Activated CD8-positive, alpha-beta memory T cell treated with anti-CD3 and anti-CD28 coated beads for 4 hours (primary cell): ENCODE measurements at places on chromosomes 7 and 10.

GRCh38 chr10:71963351-71964097 lies 671 bp upstream of the CHST3 start:
- no peak for DNase-seq

GRCh38 chr7:48360574-48360973 lies 189.3 kb downstream of the ABCA13 start:
- DNase-seq, result no peak

- DNase-seq, result no peak
Measured at GRCh38 chr7:128831178-128831993, 1.2 kb downstream of the FLNC start.

- DNase-seq, result no peak
Measured at GRCh38 chr7:105257338-105257737, 131.4 kb downstream of the SRPK2 start.

DNA sequence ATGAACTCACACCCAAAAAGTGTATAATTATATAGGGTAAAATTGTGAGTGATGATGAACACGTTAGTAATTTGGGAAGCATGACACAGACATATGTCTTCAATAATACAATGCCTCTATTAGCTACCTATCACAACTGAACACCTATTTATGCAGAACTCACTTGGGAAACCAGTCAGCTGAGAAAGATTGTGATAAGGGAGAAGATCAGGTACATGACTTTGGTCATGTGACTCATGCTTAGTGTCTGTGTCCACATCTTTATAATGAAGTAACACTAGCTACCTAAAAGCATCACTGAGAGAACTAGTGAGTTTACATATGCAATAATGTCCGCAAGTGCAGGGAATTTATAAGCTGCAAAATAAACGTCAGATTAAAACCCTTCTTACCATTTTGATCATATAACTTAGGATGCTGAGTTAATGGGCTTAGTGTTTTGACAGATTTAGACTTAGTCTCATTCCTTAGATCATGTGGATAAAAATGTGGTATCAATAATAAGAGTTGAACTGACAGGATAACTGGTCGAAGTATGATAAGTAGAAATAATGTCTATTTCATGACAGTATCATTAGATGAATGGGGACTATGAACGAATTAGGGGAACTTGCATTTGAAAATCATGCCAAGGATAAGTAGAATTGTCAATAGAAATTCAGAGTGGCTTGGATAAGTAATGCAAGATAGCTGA lies 11.6 kb downstream of the VWDE start:
- no peak for DNase-seq

DNA sequence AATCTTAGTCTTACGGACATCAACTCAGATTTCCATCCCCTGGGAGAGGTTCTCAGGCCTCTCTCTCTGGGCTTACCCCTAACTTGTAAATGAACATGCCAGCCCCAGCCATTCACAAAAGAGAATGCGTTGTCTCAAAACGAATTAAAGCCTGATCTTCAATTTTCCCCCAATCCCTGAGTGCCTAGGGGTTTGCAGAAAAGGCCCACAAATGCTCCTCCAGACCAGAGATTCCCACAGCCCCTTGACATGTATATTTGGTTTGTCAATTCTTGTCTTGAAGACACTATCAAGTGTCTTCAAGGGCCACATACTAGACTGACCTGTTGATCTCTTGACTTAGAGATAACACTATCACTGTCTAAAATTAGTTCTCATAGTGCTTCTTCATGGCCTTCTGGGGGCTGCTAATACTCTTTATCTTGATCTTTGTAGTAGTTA lies 11.9 kb upstream of the HOXA13 start:
- no peak for DNase-seq

DNA sequence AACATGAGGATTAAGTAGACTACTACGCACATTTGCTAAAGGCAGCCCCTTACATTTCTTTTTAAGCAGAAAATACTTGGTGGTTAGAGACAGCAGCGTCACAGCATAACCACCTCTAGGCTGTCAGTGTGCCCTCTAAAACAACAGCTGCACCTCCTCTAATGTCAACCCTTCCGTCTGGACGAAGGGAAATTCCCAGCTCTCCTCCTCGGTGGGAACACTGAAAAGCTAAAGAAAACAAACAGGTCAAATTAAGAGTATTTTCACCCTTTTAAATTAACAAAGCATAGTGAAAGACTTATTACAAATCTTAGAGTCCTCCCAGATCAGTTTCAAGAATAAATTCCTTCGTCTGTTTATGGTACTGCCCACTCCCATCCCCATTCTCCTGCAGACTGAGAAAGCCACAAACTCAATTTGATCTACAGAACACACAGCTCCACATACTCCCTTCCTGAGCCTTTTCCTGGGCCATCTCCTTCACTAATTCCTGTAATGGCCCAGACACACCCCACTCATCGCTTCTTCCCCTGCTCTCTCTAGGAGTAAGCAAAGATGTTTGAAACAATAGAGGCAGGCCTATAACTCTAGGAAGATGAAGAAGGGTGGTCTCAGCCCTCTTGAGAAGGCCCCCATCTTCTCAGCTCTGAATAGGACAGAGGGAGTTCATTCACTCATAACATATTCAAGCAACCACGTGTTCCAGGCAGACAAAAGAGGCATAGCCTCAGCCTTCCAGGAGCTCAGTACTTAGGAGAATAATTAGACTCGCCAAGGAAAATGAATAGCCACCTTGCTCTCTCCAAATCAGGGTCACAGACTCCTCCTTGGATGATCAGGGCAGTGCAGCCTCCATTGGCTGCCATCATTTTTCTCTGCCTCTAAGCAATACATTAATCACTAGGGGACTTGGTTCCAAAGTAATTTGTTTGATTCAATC lies 47.5 kb upstream of the HNRNPH3 start:
- DNase-seq, result no peak

GRCh38 chr10:71048971-71049615 lies 160.7 kb upstream of the PCBD1 start:
- no peak for DNase-seq

DNA sequence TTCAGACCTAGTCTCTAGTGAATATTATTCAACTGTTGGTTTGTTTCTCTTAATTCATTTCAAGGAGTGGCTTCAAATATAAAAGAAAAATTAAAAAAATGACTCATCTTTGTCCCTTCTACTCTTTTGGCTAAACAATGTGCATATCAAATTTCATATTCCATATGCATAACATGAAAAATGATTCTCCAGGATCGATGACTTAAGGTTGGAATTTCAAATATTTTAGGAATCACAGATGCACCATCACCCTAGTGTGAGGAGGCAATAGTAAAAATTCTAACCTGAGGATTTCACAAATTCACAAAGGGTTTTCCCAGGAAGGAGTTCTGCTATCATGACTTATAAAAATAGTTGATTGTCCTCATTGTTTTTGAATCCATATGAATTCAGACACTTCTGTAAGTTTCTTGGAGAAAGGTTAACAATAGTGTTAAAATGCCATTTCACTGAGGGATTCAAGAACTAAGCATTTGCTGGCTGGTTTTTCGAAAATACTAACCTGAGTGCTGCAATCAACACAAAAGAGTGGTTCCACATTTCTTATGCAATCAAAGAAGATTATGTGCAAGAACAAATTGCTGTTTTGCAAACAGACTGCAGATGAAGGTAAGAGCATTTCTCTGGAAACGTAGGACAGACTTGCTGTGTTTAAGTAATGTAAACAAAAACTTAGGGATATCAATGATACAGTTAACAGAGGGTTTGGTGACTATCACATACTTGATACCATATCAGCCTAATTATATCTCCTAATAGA lies 547.5 kb upstream of the LRRTM3 start:
- DNase-seq, result no peak

DNA sequence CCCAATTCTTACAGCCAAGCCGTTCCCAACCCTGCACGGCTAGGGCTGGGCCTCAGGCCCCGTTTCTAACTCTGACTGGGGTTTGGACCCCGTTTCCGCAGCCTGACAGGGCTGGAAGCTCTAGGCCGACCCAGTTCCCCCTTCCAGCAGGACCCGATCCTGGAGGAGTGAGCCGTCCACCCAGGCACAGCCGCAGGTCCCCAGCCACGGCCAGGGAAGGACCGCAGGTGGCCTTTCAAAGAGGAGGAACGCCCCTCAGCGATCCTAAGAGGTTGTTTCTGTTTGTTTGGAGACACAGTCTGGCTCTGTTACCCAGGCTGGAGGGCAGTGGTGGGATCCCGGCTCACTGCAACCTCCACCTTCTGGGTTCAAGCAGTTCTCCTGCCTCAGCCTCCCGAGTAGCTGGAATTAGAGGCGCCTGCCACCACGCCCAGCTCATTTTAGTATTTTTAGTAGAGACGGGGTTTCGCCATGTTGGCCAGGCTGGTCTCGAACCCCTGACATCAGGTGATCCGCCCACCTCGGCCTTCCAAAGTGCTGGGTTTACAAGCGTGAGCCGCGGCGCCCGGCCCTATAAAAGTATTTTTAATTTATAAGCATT lies 778 bp upstream of the GET4 start:
- no peak for DNase-seq

GRCh38 chr7:2826771-2827170 lies 17.3 kb downstream of the GNA12 start:
- DNase-seq, result no peak

DNA sequence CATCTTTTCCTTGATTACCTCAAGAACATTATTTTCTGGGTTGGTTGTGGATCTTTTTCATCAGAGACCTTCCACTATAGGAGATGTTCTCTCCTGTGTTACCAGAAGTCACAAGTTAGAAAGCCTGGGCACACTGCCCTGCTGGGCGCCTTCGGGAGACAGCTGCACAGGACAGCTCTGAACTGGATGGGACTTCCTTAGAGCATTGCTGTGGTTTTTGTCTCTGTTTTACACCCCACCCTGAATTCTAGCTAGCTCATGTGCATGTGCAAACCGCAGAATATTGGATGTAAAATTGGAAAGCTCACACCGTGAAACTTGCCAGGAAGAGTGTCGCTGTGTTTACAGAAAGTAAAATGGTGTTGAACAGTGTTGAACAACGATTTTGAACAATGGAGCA lies 54.4 kb upstream of the SEC61G start:
- DNase-seq, result no peak

DNA sequence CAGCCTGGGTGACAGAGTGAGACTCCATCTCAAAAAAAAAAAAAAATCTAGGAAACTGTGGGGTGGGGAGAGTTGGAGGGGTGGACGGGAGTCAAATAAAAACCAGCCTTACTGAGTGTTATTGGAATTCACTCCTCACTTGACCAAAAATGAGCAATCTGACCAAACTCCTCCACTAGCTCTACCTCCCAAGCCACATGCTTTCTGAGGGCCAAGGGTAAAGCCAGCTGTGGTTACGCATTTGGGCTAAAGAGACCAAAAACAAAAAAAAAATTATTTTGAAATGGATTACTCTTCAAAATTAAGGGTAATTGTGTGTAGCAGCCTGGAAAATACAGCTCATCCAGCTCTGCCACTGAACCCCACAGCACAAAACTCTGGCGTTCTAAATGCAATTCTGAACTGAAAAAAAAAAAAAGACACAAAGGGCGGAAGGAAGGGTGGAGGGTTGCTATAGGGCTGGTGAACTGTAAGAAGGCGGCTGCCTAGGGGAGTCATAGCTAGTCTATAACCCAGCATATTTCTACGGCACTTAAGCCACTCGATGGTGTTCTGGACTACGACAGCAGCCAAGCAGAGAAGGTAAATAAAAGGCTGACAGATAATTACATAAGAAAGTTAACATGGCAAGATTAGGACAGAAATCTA lies 7.8 kb downstream of the ELMO1 start:
- DNase-seq, result no peak

- DNase-seq, result no peak
Measured at GRCh38 chr7:130970196-130970595, 236.2 kb upstream of the KLF14 start.

DNA sequence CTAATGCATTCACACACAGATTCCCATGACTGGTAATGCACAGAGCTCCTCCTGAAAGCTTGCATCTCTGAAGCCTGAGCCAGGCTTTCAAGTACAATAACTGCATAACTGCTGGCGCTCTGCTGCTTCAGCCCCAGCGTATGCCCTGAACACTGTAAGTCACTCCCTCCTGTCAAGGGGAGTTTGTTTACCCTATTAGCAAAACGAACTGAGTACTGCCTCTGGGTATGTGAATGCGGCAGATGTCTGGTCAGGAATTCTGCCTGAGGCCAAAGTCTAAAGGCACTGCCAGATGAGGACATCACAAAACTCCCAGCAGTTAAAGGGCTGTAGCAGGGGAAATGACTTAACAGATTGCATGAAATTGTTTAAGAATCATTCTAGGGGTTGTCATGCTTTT lies 97.7 kb downstream of the NRCAM start:
- no peak for DNase-seq

- no peak for DNase-seq
Measured at GRCh38 chr10:11037991-11038390, 20.3 kb downstream of the CELF2 start.

GRCh38 chr10:59945590-59945989 lies 39.2 kb upstream of the CCDC6 start:
- DNase-seq, result no peak

DNA sequence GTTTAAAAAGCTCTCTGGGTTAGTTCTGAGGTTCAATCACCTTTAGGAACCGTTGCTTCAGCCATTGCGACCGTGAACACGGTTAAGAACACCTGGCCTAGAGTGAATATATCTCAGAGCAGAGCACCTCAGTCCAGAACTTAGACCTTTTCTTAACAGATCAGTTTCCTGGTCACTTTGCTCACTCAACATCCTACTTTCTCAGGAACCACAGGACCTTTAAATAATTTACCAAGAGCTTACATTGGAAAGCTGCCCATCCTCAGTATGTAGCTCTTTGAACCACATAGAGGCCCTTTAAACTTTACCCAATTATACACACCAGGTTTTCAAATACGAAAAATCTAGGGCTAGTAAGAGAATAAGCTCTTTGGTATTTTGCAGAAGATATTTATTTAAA lies 153.2 kb downstream of the NRBF2 start:
- DNase-seq, result no peak

- DNase-seq, result no peak
Measured at GRCh38 chr7:132767378-132767777, 191.1 kb upstream of the PLXNA4 start.

GRCh38 chr10:60490013-60490412 lies 100.3 kb upstream of the ANK3 start:
- no peak for DNase-seq

DNA sequence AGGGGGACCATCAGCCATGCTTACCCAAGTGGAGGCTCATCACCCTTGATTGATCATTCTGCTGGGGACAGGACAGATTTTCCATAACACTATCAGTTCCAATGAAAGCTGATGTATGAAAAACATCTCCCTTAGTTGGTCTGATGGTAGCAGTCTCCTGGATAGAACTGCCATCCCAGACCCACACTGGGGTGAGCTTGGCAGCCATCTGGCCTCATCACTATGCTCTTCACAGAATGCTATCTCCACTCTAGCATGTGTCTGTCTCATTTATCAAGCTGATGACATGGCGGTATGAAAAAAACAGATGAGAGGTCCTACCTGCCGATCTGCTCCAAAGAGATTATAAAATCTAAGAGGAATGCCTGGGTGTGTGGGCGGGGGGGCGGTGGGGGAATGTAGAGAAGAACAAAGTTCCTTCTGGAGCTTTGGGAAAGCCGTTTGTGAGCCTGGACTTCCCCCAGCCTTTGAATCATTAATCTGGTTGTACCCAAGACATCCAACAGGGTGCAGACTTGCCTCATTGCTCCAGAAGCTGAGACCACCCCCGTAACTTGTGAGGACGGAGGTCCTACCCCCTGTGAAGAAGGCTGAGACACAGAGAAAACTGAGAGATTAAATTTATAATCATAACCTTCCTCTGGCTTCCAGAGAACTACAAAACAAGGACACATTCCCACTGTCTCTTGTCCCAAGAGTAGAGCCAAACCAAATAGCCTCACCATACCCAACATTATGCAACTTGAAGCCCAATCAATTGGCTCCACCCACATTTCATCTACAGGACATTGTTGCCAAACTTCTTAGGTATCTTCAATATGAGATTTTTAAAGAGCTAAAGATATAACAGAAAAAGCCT lies 340.8 kb downstream of the KCNMA1 start:
- no peak for DNase-seq
